Heart right ventricle (tissue), 16 donors: ENCODE measurements at places on chromosomes 6 and 20. TPM values are rescaled to one million over a fixed set of nuclear protein-coding genes. Genes with fewer than 3 reads are reported as not detected.

DNA sequence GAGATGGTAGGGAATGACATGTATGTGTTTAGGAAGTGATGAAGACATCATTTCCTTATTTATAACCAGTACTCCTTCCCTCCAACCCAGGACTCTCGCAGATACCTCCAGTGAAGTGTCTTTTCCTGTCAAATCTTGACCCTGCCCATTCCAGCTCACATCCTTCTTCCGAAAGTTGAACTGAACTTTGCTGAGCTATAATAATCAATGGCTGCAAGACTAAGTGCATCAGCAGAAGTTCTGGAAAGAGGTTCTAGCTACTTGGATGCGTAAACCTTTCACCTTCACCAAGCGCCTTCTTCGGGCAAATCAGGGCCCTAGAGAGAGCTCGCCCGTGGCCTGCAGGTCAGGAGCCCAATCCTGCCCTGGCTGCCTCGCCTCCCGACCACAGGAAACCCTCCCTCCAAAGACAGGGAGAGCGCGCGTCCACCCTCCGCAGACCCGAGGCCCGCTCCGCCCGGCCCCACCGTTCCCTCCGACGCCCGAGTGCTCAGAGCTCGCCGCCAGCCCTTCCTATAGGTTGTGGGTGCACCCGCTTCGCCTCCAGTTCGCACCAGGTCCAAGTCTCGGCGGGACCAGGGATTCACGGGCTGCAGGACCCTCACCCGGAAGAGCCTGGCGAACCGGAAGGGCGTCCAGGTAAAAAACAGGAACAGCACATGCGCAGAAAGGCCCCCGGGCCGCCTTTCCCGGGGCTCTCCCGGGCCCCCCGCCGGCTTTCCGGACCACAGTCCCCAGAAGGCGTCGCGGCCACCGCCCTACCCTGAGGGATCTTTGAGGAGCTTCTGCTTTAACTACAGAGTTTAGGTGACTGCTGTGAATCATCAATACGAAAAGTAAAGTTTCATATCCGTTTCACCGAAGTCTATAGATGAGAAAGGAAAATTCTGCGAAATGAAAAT lies at the start of gene ZNF334:
Gene ZNF334 (minus strand): TSS at position 617 of the 902 bp plus-strand sequence. CDS start 1,457 bp downstream, outside the sequence.
- DNase-seq = peak; percentile 77

GRCh38 chr20:7959484-7959883 lies 19.2 kb upstream of the HAO1 start:
- no peak for DNase-seq

GRCh38 chr20:19913927-19914614 lies 103.1 kb upstream of the NAA20 start:
- DNase-seq = no peak

DNA sequence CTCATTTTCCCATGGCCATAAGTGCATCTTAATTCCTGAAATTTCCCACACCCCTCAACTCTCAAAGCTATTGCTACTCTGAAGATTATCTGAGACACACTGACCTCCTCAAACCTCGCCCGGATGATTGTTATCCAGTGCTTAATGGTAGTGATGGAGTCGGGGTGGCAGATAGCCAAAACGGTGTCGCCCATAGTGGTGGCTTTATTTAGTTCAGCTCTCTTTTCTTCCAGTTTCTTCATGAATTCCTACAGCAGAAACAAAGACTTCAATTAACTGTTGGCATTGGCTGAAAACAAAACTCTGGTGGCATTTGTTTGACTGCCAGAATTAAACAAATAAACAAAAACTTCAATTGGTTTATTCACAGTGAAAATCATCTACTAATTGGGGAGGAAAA lies 165.4 kb downstream of the DST start:
- no peak for DNase-seq

DNA sequence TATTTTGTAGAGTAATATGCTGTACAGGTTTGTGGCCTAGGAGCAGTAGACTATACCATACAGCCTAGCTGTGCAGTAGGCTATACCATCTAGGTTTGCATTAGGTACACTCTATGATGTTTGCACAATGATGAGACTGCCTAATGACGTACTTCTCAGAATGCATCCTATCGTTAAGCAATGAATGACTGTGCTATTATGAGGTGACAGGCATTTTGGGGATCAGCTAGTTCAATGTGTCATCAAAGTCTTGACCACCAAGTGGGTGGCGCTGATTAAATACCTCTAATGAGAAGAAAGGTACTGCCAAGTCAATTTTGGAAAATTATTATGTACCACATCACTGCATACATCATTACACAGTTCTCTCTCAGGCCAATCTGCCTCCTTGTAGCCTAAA lies 190.2 kb downstream of the BACH2 start:
- no peak for DNase-seq

- DNase-seq = no peak
These were observed 20.0 kb upstream of the LIN28B start for GRCh38 chr6:104936766-104937535.

- no peak for DNase-seq
These were observed 57.6 kb downstream of the DAAM2 start for GRCh38 chr6:39849764-39850163.

- no peak for DNase-seq
These were observed 5.5 kb downstream of the GRIK2 start for GRCh38 chr6:101398716-101399615.

DNA sequence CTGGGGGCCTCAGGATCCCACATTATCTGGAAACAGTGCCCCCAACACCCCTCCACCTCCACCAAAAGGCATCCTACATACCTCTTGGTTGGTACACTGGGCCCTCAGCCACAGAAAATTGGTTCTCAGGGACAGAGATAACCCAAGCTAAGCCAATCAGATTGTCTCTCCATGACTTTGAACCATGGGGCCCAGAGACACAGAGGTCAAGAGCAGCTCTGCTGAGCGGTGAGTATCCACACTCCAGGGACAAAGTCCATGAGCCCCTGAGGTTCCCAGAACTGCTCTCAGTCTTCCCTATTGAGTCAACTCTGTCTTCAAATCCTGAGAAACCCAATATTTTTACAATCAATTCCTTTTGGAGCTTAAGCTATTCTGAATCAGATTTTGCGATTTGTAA lies 35.3 kb downstream of the COL11A2 start:
- DNase-seq = no peak

GRCh38 chr6:143465546-143465945 lies 14.9 kb downstream of the PEX3 start:
- DNase-seq = no peak

ISM1 gene
- polyA plus RNA-seq = 0.54 TPM
